ENCODE measurements at places on chromosomes 2 and 18.

DNA sequence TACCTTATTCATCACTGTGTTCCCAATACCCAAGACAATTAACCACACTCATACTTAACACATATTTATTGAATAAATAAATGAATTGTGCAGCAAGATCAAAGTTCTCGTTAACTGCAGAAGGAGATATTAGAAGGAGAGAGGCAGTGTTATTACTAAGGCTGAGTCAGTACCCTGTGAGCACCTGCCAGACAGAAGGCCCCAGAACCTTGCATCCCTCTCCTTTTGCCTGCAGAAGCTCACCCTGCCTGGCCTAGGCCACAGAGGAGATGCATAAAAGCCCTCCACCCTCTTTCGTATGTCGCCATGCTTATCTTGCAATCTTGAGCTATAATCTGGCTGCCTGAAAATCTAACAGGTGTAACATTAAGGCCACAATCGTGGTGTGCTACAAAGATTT lies 20.5 kb upstream of the RNF149 start:
- no peak for DNase-seq

DNA sequence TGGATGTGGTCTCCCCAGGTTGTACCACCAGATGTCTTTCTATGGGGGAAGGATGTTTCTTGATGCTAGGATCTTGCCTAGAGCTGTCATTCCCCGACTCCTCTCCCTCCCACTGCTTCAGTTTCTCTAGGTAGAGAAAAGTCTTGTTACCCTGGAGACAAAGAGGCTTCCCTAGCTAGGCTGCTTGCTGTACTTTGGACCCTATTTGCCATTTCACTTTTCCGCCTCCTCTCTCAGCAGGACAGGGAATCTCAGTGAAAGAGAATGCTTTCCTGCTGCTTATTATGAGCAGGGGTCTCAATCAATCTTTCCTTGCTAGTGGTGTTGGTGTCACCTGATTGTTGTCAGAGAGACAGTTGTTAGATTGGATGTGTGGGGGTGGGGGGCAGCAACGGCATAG lies 818.8 kb upstream of the GYPC start:
- no peak for DNase-seq

- DNase-seq = no peak
Observed at GRCh38 chr2:187684174-187684573, 129.9 kb upstream of the TFPI start.

DNA sequence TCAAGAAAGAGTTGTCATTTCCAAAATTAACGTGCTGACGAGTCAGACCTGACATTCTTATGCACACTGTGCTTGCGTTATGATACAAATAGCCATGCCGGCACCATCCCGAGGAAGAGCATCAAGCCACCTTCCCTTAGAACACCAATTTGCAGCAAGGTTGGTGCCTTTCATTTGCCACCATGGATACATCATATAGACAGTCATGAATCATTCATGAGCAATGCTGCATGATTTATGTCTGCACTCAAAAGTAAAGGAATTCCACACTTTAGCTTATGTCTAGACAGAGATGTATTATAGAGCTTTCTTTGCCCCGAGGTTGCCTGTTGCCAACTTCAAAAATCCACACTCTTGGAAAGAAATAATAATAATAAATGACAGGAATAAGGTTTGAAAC lies 166.9 kb downstream of the VWC2L start:
- DNase-seq = no peak

- no peak for DNase-seq
Observed at GRCh38 chr2:145137901-145138300, 618.0 kb upstream of the ZEB2 start.

GRCh38 chr2:203994735-203995134 lies 58.2 kb downstream of the ICOS start:
- DNase-seq = no peak

DNA sequence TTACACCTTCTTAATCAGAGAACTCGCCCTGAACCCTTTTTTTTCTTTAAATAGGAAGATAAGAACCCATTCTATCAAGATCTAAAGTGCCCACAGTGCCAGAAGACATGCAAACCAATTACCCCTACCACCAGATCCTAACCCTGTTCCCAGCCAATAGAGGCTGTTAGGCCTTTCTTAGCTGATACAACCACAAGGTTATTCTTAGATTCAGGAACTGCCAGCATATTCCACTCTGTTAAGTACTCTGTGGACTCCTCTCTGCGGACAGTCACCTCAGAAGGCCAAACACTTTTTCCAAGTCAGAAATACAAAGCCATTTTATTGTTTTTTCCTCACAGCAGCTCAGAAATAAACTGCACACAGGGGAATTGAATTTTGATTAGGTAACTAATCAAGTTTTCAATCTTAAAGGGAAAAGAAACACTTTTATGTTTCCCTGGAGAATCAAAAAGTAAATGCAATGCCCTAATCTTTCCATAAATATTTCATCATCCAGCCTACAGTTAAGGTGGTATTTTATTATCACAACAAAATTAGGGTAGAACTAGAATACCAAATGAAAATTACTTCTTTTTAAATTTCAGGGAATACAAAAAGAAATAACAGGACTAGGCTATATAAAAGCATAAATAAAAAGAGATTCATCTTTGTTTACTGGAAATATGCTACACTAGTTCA lies 111.4 kb downstream of the NBAS start:
- DNase-seq = no peak

DNA sequence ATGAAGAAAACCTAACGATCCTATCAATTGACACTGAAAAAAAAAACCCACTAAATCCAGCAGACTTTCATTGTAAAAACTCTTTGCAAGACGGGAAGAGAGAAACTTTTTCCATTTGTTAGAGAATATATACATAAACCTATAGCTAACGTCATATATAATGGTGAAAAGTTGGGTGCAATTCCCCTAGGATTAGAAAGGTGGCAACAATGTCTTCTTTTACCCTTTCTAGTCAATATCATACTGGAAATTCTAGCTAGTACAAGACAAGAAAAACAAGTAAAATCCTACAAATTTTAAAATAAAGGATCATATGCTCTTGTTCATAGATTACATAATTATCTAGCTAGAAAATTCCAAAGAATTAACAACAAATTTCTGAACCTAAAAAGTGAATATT lies 1596.5 kb upstream of the LRRTM1 start:
- DNase-seq = no peak

- no peak for DNase-seq
Observed at GRCh38 chr18:56196495-56197225, 441.7 kb downstream of the TXNL1 start.

DNA sequence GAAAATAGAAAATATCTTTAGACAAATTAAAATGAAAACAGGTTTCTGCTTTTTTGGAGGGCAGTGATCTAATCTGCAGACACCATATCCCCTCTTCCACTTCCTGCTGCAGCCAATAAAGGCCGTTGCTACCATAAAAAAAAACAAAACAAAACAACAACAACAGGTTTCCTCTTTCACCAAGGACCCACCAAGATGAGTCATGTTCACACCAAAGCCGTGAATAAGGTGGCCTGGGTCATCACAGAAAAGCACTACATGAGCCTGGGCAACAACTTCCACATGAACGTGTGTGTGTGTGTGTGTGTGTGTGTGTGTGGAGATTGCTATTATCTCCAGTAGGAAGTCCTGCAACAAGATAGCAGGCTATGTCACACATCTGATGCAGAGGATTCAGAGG lies 24.8 kb upstream of the TFCP2L1 start:
- no peak for DNase-seq

- no peak for DNase-seq
Observed at GRCh38 chr2:126795656-126796055, 103.0 kb upstream of the TEX51 start.

DNA sequence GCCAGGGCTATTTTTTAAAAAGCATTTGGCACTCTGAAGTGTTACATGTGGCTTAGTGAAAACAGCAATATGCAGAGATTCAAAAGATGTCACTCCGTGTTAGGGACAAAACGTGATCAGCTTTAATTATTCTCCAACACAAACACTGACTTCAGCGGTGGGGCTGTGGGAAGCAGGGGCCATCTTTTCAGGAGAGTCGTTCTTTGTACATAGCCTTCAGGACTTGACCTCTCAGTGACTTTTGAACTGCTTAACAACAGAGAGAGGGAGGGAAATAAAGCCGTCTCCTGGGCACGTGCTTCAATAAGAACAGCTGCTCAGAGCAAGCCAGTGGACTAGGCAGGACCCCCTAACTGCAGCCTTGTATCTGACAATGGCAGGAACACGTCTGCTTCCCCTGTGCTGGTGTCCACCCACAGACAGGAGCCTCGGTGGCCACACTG lies 95.0 kb upstream of the HDAC4 start:
- no peak for DNase-seq

GRCh38 chr2:144490857-144491256 lies 29.1 kb downstream of the ZEB2 start:
- DNase-seq = no peak

DNA sequence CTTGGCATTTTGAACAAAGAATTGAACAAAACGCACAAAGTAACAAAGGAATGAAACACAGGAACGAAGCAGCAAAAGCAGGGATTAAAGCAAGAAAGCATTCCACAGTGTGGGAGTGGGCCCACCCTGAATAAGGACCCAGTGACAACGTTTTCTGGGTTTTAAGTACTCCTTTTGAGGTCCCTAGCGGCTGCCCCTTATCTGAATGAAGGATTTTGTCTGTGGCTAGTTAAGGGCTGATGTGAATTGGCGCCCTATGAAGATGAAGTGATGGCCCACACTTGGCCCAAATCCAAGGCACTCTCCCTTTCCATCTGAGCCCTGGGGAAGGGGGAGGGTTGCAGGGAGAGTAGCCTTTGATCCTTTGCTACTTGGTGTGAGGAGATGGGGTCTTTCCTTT lies 7.8 kb upstream of the CCDC141 start:
- DNase-seq = no peak

Data from LoVo (cell line).